Panc1 (cell line): ENCODE measurements at places on chromosomes 3 and 15.

DNA sequence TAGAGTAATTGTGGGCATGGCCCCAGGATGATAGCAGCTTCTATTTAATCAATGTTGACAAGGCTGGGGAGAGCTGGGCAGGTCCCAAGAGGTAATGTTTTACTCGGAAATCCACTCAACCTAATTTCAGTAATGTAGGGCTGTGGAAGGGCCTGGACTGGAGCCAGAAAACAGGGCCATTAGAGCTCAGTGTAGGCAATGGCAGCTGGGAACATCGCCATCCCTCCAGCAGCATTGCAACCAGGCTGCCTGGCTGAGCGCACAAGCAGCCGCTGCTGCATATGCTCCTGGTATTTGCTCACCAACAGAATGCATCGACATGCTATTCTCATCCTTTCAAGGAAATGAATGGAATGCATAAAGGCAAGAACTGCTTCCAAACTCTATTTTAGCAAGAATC is 90.0 kb downstream of the GAP43 start:
- no peak for DNase-seq

- DNase-seq: no peak
These were observed 91.4 kb upstream of the SCN10A start for GRCh38 chr3:38907426-38907825.

DNA sequence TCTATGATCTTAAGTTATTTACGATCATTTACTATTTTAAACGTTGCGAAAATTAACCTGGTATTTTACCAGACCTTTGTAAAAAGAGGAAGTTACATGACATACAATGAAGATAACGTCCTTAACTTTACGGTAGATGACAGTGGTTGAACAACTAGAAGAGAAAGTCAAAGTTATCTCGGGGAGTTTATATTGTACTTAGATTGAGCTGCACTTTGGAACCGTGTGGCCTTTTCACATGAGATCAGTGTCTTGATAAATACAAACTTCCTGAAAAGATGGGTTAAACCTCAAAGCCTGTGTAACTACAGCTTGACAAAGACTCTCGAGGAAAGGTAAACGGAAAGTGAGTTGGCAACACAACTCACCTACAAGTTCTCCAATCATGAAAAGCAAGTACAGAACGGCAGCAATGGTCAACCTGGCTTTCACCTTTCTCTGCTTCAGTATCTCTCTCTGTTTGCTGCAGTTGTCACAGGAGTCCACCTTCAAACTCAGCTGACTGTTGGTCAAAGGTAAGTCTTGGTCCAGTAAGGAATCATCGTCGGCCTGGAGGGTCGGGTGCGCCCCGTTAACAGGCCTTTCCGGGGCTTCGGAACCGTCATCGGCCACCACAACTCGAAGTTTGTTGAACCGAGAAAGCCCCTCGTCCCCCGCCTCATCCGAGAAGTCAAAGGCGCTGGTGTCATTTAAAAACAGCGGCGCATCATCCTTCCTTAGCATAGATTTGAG is 793 bp downstream of the SLC30A4 start:
- no peak for DNase-seq

- DNase-seq: no peak
These were observed 32.2 kb downstream of the NSUN3 start for GRCh38 chr3:94095111-94095510.

GRCh38 chr3:195162033-195162669 is 108.8 kb downstream of the XXYLT1 start:
- no peak for DNase-seq

GRCh38 chr3:139260793-139261736 is 82.8 kb upstream of the MRPS22 start:
- DNase-seq: no peak

GRCh38 chr3:12648384-12648959 is 15.4 kb downstream of the RAF1 start:
- no peak for DNase-seq

GRCh38 chr3:71485896-71486295 is 97.6 kb downstream of the FOXP1 start:
- DNase-seq: no peak

DNA sequence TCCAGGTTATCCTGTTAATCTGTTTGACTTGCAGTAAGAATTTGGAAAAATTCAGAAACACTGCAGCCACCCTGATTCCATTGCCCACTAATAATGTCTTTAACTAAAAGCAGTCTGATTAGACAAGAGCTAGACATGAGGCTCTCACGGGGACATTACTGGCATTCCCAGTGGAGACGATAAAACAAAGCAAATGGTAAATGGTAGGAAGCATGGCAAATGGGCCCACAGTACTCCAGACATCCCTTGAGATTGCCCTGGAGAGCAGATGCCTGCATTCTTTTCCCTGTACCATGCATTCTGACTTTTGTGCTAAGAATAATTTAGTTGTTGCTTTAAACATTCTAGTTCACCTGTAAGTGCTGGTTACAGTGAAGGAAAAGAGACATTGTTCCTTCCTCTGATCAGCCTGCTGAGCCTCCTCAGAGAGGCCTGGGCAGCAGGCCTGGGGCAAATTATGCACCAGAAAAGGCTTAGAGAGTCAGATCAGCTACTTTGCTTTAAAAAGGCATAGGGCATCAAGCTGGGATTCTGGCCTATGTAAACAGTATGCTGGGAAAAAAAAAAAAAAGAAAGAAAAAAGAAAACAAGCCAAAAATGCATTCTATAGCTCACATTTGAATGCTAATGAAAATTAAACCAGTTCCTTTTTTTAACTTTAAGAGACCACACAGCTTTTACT is 204.6 kb downstream of the GABRG3 start:
- no peak for DNase-seq

- DNase-seq: no peak
These were observed 160.5 kb upstream of the NR2E3 start for GRCh38 chr15:71649894-71650293.

GRCh38 chr3:46479021-46479420 is 14.3 kb upstream of the LTF start:
- DNase-seq: no peak

- DNase-seq: no peak
These were observed 515 bp downstream of the EIF4G1 start for GRCh38 chr3:184314700-184315542.

- DNase-seq: no peak
These were observed 9.0 kb downstream of the CNTN3 start for GRCh38 chr3:74605437-74605836.

GRCh38 chr3:155890671-155891190 is 20.3 kb downstream of the GMPS start:
- DNase-seq: no peak

GRCh38 chr3:50371133-50371685 is 11.9 kb upstream of the TMEM115 start:
- no peak for DNase-seq

DNA sequence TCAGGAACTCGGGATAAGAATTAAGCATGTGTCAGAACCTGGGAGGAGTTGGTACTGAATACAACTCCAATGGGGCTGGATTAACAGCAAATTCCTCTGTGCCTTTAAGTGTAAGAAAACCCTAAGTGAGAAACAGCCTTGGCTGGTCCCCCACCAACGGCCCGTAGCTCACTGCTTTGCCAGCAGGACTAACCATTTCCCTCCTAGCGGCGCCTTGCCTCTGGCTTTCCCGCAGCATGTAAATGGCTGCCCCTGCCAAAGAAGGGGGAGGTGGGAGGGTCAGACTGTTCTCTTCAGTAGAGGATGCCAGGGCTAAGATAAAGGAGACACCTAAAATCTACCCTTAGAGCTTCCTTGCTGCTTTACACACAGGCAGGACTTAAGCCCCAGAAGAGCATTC is 51.0 kb upstream of the SH3GL3 start:
- DNase-seq: no peak

GRCh38 chr3:184765047-184765729 is 46.8 kb upstream of the VPS8 start:
- no peak for DNase-seq

DNA sequence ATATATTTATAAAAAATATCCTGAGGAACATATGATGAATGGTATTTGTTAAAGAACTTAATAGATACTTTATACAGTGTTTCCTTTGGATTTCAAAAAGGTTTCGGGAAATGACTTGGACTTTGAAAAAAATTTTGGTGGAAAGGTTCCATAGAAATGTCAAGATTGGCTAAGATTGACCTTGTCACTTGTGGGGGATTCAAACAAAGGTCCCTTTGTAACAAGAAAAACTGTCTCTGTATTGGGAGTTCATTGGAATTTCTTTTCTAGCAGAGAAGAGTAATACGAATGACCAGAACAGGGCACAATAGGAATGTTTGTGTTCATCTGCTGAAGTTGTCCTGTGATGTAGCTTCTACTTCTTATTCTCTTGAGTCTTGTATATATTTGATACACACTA is 43.2 kb downstream of the ARHGEF26 start:
- DNase-seq: no peak

GRCh38 chr3:182692695-182693094 is 100.6 kb upstream of the ATP11B start:
- DNase-seq: no peak

DNA sequence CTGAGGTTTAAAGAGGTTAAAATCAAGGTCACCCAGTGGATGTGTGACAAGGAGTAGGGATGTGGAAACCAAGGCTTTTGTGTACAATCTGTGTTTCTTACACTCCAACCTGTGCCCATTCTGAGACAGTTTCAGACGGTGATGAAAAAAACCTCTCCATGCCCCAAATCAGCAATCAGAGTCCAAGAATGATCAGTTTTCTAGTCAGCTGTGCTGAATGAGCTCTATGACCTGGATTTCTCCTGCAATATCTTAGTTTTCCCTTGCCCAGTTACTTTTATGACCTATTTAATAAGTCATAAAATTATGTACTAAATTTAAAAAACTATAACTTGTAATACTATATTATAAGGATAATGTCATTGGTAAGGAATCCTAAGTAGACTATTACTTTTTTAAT is 37.5 kb upstream of the CBLB start:
- DNase-seq: no peak

GRCh38 chr3:186869253-186870100 is 27.0 kb downstream of the ADIPOQ start:
- DNase-seq: no peak

DNA sequence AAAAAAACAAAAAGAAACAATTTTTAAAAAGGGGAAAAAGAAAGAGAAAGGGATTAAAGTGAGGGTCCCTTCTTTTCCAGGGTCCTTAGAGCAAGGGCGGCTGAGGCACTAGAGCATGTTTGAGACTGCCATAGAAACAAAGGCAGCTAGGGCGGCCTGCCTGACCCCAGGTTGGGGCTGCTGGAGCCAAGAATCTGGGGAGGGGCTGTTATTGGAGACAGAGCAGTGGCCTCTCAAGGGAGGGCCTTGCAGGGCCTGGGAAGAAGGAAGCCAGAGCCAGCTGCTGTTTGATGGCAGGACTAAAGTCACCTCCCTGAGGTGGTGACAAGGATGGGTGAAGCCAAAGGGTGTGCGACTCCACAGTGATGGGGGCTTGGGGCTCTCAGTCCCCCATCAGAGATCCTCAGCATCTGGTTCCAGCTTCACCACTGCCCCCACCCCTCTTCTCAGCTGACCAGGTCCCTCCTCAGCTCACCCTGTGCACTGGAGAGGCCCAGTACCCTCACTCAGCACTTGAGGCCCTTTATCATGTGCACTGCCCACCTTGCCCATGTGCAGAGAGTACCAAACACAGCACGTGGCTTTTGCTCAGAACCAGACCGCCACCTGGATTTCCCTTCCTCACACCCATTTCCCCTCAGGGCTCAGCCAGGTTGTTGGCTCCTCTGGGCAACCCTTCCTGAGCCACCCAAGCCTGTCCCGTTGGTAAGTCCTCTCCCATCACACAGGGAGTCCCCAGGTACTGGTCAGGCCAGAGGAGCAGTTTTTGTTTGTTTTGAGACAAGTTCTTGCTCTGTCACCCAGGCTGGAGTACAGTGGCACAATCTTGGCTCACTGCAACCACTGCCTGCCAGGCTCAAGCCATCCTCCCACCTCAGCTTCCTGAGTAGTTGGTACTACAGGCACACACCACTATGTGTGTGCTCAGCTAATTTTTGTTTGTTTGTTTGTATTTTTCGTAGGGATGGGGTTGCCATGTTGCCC is 1.7 kb downstream of the TMEM89 start:
- no peak for DNase-seq

- DNase-seq: no peak
These were observed 1271.6 kb downstream of the NSUN3 start for GRCh38 chr3:95334461-95334860.

DNA sequence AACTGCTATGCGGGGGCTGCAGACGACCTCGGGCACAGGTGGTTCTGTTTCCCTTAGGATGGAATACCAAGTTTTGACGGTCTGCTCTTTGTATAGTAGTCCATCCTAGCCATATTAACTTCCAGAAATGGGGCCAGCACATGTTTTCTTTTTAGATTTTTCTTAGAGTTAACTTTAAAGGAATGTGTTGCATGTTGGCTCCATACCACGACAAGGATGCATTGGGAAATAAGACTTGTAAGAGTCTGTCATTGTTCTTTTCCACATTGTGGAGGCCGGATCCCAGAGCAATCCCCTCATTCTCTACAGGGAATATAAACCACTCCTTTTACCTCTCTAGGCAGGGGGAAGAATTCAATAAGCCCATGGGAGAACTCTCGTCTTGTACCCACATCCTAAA is 87.1 kb upstream of the PLSCR4 start:
- no peak for DNase-seq

- no peak for DNase-seq
These were observed 811 bp downstream of the SKIL start for GRCh38 chr3:170358042-170359010.

DNA sequence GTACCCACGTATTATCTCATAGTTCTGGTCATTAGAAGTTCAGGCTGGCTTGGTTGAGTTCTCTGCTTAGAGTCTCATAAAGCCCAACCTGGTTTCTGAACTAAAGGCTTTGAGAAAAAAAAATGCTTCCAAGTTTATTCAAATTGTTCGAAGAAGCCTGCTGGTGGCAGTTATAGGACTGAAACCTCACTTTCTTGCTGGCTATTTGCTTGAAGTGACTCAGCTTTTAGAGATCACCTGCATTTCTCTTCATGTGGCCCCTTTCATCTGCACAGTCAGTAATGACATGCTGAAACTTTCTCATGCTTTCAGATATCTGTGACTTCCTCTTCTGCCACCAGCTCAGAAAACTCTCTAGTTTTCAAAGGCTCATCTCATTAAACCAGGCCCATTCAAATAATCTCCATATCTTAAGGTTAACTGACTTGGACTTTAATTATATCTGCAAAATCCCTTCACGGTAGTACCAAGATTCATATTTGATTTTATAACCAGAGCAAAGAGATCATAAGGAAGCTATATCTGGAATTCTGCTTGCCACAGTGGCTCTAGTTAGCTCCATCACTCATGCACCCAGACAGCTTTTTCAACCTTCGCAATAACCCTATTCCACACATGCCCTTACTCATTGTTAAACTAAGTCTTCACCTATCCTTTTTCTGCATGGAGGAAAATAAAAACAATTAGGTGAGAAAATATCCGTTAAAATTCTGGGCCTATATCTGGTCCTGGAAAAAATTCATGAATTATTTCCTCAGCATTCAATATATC is 433.8 kb upstream of the CBLB start:
- DNase-seq: no peak

DNA sequence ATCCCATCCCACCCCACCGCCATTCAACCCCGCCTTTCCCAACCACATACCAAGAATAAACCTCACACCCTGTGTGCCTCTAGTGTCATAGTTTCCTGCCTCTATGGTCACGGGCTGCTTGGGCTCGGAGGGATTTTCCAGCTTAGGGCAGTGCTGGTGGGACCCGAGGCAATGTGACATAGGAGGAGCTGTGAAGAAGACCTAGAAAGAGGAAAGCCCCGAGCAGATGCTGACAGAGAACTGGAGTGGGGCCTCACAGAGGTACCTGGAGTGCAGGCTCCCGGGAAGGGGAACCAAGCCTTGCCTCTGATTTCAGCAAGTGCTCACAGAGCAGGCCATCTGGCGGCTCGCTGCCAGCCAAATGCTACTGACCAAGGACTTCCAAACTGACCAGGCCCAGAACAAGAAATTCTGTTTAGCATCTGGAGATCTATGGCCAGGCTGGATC is 27.5 kb downstream of the BHLHE40 start:
- no peak for DNase-seq

- no peak for DNase-seq
These were observed 286.7 kb downstream of the SHOX2 start for GRCh38 chr3:157819270-157820156.
